ELF-1 (cell line): ENCODE measurements at places on chromosomes 1 and 21.

GRCh38 chr1:99725996-99726395, 40.4 kb downstream of the FRRS1 start:
- DNase-seq = no peak

DNA sequence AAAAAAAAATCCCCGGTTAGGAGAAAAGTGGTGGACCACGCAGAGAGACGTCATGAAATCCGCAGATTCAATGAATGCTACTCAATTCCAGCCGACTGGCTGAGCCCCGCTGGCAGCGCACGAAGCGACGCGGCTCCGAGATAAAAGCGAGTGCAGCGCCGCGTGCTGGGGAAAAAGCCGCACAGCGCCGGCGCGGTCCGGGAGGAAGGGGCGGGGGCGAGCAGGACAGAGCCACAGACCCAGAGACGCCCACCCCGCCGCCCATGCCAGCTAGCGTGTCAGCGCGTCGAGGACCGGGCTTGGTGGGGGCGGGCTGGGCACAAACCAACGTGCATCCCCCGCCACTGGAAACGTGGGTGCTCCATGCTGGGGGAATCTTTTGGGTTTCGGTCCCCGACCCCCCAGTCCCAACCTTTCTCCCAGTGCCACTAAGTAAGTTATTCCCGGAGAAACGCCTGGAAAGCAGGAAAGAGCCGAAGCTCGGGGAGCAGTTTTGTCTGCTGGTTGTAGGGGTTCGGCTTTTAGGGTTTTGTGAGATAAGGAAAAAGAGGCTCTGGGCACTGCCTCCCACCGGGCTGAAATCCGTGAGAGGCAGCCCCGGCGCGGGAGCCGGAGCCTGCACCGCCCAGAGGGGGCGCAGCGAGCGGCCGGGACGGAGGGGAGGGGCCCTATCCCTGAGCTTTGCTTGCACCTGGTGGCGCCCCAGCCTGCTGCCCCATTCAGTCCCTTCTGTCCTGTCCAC, at the start of gene KCNJ6:
KCNJ6 (minus strand) TSS at position 148 of the 742 bp plus-strand sequence. CDS start 75,775 bp downstream, outside the sequence.
- peak; percentile 87 for DNase-seq

DNA sequence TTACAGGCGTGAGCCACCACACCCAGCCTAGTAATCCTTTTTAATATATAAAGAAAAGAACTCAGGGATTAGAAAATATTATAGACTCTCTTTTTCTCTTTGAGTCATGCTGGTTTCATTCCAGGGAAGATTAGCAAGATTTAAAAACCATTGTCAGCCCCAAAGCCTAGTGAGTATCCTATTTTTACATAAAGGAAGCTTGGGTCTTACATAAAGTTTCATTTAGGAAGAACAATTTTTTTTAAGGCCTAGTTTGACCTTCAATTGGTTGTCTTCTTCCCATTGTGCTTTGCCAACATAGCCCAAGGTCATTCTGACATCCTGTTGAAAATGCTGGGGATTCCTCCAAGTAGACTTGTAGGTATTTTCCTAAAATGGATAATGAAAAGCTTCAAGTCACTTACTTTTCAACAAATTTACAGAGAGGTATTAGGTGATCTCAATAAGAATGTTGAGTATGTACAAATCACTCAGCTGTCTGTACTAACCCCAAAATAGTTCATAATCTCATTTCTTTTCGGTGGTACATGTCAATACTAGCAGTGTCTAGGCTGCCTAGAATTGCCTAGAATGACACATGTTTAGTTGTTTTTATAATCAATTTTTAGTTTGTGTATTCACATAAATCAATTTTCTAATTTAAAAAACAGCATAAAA, 4.3 kb upstream of the KIF14 start:
- no peak for DNase-seq

DNA sequence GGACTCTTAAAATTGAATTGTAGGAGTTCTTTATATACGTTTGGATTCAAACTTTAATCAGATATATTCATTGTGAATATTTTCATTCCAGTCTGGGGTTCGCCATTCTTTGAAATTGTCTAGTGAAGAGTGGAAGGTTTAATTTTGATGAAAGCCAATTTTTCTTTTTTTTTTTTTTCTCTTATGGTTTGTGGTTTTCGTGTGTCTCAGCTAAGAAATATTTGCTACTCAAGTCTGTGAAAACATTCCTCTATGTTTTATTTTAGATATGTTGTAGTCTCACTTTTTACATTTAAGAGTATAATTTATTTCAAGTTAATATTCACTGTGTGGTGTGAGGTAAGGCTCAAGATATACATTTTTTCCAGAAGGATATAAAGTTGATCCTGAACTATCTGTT, 220.5 kb downstream of the KCNT2 start:
- DNase-seq = no peak

- DNase-seq = no peak
These were observed 12.0 kb upstream of the CCDC190 start for GRCh38 chr1:162872981-162873380.

GRCh38 chr21:26935977-26936376, 30.9 kb downstream of the ADAMTS5 start:
- no peak for DNase-seq

- DNase-seq = no peak
These were observed 41.6 kb upstream of the SEC16B start for GRCh38 chr1:178011465-178011828.

GRCh38 chr1:24536391-24536840, 19.5 kb upstream of the NCMAP start:
- DNase-seq = no peak

DNA sequence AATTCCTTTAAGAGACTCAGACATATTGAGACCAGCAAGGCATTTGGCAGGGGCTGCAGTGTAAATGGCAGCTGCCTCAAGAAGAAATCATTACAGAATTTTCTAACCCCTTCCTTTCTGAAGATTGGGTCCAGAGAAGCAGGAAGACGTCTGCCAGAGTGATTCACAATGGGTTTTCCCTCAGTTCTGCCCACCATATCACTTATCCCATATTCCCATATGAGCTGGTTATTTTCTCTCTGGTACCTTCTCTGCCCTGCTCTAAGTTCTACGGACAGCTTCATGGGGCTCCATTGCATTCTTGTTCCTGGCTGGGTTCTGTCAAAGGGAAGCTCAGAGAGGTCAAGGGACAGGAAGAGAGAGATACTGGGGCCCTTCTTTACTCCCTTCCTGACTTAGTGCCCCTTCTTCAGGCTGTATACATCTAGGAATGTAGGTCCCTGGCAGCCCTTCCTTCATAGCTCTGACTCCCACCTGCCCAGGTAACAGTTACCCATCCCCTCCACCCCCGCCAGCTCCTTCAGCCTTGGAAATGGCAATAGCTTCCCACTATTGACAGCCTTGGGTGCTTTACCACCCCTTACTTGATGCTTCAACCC, 420.6 kb upstream of the DAB1 start:
- no peak for DNase-seq

GRCh38 chr1:158035014-158035413, 41.6 kb downstream of the KIRREL1 start:
- DNase-seq = peak; percentile 92

- DNase-seq = no peak
These were observed 35.7 kb upstream of the DUSP10 start for GRCh38 chr1:221777431-221778072.

- DNase-seq = no peak
These were observed 30.4 kb upstream of the SNX27 start for GRCh38 chr1:151581451-151581850.

DNA sequence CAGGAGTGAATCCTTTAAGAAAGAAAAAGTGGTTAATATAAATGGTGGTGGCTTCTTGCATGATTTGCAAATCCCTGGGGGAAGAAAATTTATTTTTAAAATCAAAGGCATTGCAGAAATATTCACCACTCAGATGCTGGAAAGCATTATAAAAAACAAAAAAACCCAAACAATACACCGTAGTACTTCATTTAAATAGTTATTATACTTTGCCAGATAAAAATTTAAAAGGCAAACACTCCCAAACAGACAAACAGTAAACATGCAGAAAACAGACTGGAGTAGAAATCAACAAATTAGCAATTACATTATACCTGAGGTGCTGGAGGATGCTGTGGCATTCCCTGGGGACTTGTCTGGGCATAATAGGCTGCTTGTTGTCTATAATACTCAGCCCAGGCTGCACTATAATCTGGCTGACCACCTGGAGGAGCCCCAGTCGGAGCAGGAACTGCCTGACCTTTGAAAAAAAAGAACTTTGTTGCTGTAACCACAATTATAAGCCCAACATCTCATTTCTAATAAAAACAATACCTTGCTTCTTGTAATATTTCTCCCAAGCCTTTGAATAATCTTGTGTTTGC, 29.9 kb downstream of the FUBP1 start:
- DNase-seq = peak; percentile 60

GRCh38 chr1:150887018-150887417, at the start of gene CTXND2:
Gene CTXND2, plus strand, starts transcription at chr1:150887136. Its CDS starts 25,179 bp downstream, at chr1:150912315.
- no peak for DNase-seq

- no peak for DNase-seq
These were observed 32.2 kb downstream of the SIPA1L2 start for GRCh38 chr1:232597721-232598120.

GRCh38 chr1:7620196-7620595, 150.9 kb upstream of the VAMP3 start:
- no peak for DNase-seq

DNA sequence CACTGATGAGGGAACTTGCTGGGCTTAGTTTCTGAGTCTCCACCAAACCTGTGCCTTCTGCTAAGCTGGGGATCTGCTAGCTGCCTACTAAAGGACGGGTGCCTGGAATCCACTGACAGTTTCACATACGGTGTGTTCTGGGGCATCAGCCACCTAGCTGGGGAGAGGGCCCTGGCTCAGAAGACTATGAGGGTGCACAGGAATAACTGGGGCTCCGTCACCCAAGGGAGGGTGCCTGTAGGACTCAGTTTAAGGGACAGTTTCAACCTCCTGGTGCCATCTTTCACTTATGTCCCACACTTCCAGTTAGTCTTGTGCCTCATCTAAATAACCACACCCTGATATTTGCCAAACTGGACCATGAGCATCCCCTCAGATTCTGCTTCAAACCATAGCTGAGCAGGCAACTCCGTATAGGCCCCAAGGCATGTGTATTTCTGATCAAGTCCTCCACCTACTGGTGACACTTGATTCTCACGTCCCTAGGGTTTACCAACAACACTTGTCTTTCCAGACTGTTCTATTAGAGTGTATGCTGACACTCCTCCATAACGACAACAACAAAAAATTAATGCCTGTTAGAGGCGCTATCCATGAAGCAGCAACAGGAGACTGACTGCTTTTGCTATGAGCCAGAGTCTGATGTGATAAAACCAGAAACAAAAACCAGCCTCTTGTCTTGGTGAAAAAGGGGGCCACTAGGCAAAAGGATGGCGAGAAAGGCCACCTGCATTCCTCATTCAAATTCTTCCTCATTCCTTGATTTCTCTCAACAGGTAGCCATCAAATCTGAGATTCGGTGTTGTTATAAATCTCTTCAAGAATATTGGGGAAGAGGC, 55.0 kb upstream of the PAXBP1 start:
- DNase-seq = peak; percentile 41

DNA sequence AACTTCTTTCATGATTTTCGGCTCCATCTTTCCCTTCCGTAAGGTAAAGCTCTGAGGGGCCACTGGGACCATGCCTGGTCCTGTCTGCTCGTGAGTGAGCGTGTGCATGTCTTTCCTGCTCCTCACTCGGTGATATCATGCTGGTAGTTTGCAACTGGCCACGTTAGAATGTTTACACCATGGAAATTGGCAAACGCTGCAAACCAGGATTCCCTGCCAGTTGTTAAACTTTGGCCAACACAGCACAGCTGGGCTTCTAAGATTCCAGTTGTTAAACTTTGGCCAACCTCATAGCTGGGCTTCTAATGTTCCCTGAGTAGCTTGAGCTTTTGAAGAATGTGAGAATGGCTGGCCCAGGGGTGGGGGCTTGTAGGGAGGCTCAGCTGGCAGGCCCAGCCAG, 68.0 kb upstream of the ACTL8 start:
- no peak for DNase-seq

DNA sequence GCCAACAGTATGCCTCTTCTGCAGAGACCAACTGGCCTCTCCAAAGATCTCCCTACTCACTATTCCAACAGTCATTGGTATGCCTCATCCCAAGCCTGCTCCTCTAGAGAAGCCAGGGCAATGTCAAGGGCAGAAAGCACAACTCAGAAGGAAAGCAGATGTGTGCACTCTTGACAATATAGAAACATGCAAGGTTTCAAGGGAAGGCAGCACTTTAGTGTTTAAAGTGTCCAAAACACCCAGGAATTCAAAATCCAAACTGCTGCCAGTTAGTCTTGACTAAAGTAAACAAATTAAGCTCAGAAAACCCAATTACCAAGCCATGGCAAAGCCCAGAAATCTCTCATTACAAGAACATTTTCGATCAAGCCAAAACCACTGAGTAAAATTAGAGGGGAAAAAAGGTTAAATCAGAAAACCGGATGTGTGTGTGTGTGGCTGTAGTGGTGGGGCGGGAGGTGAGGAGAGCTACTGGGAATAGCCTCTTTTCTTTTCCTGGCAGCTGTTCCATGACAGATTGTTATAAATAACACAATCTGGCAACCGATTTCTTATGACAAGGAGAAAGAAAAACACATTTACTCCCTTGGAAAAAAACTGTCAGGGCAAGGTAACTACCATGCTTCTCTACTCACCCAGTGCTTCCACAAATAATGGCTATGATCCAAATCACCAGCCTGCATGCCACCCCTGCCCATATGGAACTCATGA, 39.2 kb downstream of the EIF2B3 start:
- DNase-seq = no peak

DNA sequence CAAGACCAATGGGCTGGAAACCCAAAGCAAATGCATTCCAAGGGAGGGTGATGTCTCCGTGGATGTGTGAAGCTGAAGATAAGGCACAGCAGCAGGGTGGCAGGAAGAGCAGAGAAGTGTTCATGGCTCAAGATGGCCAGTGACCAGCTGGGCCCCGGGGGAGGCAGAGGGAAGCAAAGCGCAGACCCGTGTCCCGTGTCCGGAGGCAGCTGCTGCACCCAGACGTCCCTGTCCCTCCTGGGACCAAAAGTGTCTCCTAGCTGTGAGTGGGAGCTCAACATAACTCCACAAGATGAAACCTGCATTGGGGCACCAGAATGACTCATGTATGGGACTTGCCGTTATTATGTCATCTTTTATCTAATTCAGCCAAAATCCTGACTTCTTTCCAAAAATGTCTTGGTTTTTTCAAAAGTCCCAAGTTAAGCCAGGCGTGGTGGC, 118.2 kb downstream of the RIPK4 start:
- DNase-seq = no peak

DNA sequence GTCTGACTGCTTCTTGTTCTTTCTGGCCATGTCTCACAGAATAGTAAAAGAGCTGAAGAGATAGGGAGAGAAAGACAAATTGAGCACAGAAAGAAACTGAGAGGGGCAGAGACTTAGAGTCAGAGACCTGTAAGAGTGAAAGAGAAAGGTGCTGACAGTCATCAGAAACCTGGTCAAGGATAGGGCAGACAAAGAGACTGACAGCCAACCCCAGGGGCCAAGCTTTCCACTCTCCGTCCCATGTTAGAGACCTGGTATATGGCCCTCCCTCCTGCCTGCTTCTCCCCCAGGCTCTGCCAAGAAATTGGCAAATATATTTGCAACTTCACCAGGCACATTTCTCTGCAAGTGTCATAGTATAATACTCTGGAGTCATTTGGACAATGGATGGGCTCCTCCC, 64.6 kb downstream of the RHBG start:
- no peak for DNase-seq

DNA sequence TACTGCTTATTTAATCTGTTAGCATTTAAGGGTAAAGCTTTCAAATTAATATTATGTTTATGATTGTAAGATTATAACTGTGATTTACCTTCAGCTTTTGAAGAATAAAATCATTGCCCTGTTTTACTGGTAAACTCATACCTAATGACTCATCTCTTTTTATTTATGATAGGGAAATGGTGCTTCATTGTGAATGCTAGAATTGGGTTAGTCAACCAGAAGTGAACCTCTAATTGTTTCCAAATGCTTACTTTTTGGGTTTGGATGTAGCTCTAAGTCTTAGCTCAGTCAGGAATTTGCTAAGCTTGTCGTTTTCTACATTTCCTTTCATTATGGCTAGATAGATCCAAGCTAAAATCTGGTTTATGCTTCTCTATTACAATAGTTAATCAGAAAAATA, 59.4 kb downstream of the SLC30A7 start:
- DNase-seq = no peak
